ENCODE measurements at places on chromosomes 5 and 9. TPM values are rescaled to one million over a fixed set of nuclear protein-coding genes. Genes with fewer than 3 reads are reported as not detected.

Gene CAMK4
- 5.4 TPM for total RNA-seq

DNA sequence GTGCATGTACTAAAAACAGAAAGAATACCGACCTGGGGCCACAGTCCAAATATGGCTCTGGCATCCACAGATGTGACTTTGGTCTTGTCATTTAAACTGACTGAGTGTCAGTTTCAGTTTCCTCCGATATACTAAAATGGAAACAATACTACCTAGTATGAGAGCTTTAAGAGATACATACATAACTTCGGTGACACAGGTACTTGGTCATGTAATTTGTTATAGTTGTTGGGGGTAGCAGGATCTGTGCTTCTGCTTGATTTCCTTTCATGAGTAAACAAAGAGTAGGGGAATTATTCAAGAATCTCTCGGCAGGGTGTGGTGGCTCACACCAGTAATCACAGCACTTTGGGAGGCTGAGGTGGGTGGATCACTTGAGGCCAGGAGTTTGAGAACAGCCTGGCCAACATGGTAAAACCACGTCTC is 32.1 kb downstream of the MTMR12 start:
- no peak for DNase-seq

DNA sequence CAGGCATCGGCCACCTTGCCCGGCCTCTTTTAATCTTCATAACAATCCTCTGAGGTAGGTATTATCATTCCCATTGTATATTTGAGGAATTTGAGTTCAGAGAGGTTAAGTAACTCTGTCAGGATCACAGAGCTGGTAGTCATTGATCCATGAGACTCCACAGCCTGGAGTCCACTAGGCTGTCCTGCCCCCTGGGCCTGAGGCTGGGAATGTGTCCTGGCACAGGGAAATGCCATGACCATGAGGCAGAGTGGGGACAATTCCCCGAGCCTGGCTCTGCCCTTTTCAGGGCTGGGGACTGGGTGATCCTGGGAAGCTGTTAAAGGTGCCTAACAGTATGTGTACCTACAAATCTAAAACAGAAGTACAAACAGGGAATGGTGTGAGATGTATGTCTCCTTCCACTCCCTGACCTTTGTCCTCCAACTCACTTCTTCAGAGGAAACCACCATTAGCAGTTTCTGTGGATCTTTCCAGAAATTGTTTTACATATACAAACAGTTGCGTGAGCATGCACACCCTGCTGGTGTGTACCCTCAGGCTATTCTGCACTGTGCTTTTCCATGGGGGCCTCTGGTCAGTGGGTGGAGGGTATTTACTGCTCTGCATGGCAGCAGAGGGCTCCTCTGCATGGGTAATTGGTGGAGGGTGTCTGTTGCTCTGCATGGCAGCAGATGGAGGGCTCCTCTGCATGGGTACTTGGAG is 53.8 kb downstream of the NDST1 start:
- DNase-seq, result peak; percentile 5

- DNase-seq, result no peak
Measured at GRCh38 chr9:92978345-92978875, 31.1 kb downstream of the FGD3 start.

Gene C5orf58
- total RNA-seq, result not detected

DNA sequence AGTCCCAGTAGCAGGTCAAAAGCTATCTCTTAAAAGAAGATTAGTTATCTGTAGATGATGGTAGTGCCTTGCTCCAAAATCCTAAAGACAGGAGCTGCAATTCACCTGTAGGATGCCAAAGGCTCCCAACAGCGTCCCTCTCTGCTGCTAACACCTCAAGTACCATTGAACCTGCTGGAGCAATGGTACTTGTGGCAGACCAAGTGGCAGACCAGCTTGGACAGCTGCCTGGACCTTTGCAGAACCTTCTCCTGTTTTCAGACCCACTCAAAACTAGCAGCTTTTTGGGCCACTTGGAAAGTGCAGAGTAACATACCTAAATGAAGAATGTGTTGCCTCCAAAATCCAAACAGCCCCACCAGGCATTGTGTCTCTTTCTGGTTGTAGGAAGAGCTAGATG is 6.9 kb upstream of the CCDC180 start:
- DNase-seq, result no peak

GRCh38 chr5:143826951-143827444 is 15.0 kb downstream of the HMHB1 start:
- no peak for DNase-seq

Data from natural killer cell treated with Interleukin-12 subunit alpha and Interleukin-12 subunit beta and Interleukin-15 and Interleukin-18, amount 100 ng/mL, for 72 hours (primary cell).